Activated CD4-positive, alpha-beta T cell treated with anti-CD3 and anti-CD28 coated beads, Interleukin-2, amount 50 U/mL, for 48 hours (primary cell): ENCODE measurements at places on chromosomes 4 and X.

GRCh38 chr4:66688674-66689073 is 856.6 kb downstream of the CENPC start:
- no peak for DNase-seq

DNA sequence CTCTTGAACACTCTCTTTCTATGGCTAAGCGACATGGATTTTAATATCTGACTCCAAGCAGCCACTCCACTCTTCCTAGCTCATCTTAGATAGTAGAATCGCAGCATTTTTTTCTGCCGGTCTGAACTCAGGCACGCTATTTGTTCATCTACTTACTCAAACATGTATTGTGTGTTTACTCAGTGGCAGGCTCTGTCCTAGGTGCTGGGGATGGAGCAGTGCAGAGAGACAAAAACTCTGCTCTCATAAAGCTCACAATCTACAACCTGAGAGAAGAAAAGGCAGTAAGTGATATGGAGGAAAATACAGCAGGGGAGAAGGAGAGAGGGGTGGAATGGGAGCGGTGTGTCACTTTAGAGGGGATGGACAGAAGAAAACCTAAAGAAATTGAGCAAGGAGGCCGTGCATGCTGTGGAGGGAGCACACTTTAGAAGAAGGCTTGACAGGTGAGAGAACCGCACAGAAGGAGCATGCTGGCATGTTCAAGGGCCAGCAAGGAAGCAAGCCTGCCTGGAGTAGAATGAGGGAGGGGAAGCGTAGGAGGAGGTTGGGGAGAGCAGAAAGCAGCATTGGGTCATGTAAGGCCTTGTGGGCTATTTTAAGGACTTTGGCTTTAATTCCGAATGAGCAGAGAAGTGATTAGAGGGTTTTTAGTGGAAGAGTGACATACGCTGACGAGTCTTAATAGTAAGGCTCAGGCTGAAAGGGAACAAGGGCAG is 132.0 kb downstream of the ANK2 start:
- no peak for DNase-seq

GRCh38 chrX:39049975-39050374 is 248.7 kb downstream of the MID1IP1 start:
- DNase-seq = no peak

GRCh38 chr4:76585897-76586360 is 150.9 kb downstream of the SHROOM3 start:
- DNase-seq = peak; percentile 10

DNA sequence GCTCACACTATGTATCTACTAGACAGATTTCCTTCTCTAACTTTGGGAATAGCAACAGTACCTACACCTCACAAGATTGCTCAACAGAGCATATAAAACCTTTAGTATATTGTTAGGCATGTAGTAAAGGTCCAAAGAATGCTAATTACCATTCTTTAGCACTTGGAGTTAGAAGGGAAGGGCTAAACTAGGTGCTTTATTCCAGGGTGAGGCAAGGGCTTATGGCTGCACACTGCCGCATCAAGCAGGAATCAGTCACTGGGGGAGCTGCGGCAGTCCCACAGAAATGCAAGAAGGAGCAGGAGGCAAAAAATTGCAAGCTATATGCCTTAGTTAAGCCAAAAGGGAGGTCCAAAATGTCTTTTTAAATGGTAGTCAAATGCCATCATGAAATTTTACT is 162.7 kb downstream of the PPP3CA start:
- no peak for DNase-seq

GRCh38 chrX:17495052-17495451 is 120.1 kb downstream of the NHS start:
- no peak for DNase-seq

- no peak for DNase-seq
Measured at GRCh38 chr4:82893942-82894341, 3.0 kb upstream of the SEC31A start.

DNA sequence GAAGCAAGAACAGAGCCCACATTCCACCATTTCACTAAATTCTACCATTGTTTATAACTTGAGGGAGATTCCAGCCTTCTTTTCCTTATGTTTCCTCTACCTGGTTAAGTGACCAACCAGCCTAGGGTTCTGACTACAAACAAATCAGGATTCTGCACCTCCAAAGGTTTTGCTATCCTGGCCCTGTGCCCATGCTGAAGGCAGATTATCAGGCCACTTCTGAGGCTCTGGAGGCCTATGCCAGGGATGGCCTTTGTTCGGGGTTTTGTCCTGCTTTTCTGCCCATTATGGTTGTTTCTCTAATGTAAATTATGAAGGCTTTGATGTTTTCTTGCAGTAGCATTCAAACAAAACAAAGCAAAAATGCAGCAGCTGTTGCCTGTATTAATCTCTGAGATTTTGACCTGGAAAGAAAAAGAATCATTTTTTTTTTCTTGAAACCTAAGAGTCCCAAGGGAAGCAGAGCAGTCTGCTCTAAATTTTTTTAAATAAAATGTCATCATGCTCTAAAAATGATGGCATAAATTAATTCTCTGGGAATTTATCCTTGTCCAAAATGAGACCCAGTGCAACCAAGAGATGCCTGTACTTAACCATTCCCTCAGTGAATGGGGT is 55.6 kb downstream of the RNF150 start:
- DNase-seq = no peak

DNA sequence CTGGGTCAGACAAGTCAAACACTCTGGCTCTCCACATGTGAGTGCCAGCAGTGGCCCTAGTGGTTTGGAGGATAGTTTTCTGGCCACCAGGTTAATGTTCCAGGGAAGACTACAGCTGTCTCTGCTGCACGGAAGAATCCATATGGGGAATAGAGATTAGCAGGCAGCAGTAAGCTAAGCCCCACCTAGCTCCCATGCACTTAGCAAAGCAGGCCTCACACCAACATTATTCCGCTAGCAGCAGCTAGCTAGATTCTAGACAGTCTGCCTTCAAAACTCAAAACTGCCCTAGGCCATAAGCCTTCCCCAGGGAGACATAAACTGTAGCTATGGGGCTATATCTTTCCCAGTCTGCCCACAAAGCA is 203.4 kb downstream of the CHIC1 start:
- DNase-seq = no peak

DNA sequence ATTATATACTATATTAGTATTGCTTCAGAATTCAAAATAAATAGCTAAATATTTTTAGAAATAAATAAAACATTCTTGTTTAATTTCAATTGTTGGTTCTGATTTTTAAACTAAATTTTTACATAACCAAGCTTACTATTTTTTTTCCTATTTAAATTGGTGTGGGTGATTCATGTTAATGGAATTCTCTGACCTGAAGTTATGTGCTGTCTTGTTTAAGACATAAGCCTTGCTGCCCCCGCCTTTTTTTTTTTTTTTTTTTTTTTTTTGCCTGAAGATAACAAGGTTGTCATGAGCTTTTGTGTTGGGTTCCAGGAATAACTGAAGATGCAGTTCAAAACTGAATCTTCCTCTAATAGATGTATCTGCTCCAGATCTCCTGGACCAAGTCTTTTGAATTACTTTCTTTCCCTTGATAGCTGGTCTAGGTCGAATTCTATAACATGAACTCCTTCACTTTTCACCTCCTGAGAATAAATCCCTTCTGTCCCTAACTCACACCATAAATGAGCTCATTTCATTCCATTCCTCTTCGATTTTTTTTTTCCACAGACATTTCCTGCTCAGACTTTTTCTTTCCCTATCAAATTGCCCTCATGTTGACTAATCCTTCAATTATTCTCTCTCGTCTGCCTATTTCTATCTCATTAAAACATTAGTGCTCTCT is 261.5 kb upstream of the FTHL17 start:
- no peak for DNase-seq

DNA sequence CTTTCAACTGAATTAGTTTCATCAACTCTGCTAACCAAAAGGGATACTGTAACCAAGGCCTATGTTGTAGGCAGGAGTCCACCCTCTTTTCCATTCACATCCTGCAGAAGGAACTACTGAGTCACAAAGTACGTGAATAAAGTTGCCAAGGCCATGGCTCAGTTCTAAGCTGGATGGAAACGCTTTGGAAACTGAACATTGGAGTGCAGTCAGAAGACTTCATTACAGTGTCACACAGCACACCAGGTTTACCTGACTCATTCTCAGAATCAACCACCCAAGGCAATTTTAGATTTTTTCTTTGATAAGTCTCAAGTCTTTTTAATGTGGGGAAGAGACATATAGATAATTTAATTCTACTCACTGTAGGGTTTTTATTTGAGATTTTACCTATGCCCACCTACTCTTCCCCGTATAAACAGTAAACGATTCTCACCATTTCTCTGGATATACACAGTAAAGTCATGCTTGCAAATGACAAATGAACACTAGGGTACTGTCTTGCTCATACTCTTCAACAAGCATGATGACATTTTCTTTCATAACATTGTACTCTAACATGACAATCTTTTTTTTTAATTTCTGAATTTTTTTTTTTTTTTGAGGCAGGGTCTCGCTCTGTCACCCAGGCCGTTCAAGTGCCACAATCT is 58.9 kb upstream of the RBM47 start:
- DNase-seq = no peak

DNA sequence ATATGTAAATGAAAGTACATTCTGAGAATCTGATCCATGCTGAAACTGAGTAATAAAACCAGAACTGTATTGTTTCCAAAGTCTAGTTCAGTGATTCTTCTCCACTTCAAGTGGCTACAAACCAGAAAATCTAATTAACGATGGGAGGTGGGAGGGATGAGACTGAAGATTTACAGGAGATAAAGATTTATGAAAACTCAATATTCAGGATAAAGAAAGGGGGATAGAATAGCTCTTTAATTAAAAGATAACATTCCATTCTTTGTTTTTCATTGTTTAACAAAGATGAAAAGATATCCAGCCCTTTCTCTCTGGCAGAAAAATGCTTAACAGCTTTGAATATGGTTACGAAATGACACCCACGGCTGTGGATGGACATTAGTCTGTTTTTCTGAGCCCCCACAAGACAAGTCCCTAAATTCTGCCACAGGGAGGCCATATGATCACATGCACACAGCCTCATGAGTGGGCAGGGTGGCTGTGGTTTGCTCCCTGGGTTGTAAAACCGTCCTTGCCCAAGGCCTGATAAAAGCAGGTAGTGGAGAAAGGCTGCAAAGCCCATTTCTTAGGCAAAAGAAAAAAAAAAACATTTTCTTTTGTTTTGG is 36.4 kb downstream of the TMEM150C start:
- DNase-seq = no peak

DNA sequence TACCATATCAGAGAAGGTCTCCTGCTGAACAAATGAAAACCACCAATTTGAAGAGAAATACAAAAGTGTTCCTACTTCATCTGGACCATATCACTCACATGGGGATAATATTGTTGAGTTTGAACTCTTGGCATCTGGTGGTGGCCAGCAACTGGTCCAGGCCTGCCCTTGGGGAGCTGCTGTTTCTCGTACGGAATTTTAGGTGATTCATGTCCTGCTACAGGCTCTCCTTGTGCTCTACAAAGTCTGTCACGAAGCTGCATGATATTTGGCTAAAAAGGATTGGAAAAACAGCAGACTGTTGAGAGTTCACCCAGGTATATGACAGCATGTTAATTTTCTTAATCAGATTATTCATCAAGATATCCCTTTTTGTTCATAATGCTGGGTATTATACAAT is 42.2 kb downstream of the SEC31A start:
- DNase-seq = no peak

DNA sequence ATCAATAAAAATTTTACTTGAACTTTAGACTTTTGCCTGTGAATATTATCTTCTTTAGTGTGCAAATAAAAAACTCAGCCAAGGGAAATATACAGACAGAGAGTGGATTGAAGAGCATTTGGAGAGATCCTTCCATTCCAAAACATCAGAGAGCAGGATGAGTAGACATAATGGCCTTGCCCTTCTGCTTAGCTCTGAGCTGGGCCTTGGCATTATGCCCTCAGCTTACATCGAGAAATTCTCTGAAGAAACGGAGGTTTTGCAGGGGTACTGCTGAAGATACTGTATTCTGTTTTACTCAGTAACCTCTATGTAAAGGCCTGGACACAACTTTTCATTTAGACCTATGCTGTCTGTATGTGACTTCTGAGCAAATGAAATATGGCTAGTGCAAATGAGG is 317.4 kb downstream of the STIM2 start:
- no peak for DNase-seq
